ENCODE measurements at places on chromosomes 13 and 19.

DNA sequence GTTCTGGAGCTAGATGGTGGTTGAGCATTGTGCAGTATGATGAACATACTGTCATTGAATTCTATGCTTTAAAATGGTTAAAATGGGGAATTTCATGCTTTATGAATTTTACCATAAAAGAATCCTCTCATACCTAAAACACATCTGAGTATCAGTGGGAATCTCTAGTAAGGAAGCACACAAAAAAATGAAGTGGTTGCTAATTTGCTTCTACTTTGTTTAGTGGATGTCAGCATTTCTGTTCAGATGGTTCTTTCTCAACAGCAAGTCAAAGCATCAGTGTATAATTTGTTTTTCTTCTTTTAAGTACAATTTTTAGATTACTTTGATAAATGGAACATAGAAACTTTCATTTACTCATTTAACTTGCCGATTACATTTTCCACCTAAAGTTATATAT is 52.1 kb upstream of the AKAP11 start:
- no peak for DNase-seq

DNA sequence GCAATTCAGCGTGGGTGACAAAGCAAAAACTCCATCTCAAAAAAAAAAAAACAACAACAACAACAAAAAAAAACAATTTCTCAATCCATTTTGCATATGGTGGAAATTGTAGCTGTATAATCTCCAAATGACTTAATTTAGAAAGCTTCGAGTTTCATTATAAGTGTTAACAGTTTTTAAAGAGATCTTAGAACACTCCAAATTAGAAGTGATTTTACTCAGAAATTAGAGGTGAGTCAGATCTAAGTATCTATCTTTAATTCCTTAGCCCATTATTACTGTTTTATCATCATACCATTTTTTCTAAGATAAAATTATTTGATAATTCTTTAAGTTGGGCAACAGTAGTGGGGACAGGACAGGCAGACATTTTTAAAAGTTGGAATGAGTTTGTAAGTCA is 60.5 kb downstream of the ZMYM2 start:
- no peak for DNase-seq

- no peak for DNase-seq
Measured at GRCh38 chr19:27765912-27766725, 1446.8 kb downstream of the UQCRFS1 start.

DNA sequence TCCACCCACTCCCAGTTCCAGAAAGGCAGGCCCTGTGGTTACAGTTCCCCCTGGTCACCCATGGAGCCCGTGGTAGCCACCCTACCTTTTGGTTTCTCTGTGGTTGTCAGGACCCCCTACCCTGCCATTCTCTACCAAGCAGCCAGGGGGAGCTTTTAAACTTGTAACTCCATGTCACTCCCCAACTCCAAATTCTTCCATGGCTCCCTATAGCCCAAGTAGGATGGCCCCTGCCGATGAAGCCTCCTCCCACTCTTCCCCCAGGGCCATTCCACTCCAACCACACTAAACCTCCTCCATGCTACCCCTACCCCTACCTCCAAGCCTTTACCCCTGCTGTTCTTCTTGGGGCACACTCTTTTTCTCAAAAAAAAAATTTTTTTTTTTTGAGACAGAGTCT is 2.2 kb downstream of the S1PR2 start:
- DNase-seq = no peak

DNA sequence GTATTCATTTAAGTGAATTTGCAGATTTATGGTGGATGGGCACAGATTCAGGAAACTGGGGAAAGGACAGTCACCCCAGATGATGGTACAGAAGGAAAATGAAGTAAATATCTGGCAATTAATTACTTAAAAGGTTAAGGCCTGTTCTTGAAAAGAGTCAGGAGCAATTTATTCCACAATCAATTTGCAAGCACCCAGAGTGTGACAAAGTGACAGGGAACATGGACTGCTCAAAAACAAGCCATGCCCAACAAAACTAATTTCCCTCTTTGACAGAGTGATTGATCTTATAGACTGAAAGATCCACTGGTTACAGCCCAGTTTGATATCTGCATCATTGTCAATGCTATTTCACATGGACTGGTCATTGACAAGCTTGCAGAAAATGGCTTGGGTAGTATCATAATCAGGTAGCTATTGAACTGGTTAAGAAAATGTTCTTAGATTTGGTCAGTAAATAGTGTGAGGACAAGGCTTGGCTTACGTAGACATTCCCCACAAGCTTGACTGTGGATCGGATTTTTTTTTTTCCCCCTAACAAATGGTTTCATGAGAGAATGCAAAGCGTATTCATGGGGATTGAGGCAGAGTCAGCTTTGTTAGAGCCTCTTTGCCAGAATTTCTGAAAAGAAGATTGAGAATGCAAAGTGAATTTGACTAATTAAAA is 584.6 kb downstream of the GPC6 start:
- DNase-seq = no peak

- no peak for DNase-seq
Measured at GRCh38 chr19:43779147-43779819, 1.5 kb downstream of the KCNN4 start.

DNA sequence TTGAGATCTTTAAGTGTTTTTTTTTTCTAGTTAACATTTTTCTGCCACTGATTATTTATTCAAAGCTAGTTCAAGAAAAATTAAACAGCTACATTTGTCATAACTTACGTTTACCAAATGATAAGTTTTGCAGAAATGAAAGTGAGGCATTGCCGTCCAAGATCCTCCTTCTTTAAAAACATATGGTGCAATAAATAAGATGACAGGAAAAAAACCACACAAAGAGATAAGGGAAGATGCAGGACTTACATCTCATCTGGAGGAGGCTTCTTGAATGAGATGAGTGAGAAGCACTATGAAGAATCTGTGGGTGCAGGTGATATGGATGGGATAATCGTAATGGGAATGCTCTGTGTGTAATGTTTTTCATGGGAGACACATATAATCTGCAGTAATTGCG is 12.4 kb downstream of the TNFSF13B start:
- DNase-seq = no peak

DNA sequence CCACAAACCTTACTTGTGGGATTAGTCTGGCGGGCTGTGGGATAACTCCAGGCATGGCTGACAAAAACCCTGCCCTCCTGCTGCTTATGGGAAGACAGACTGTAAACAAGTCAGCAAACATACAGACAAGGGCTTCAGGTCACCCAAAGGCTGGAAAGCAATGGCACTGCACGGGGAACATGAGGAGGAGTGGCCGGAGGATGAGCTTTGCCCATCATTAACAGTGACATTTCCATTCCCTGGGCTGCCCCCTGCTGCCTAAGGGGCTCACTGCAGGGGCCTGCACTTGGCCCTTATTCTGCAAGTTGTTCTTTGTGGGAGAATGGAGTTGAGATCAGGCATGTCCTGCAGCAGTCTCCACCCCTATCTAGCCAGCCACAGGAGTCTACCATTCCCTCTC is 91.3 kb downstream of the UQCRFS1 start:
- no peak for DNase-seq

GRCh38 chr13:93180356-93180969 is 46.1 kb upstream of the GPC6 start:
- DNase-seq = no peak

DNA sequence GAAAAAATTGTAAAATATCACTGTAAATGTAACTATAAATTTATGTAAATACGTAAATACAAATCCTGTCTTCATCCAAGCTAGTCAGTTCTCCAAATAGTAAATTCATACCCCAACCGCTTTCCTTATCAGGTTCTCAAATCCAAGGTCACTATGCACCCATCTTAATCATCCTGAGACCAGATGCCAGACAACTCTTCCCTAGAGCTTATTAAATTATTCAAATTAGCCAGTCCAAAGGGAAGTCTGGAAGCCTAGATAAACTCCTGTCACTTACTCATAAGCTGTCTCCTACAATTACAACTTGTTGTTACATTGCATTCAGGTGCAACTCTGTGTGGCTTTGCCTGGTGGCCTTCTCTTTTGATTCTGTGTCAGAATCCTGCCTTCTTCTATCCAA is 836.1 kb upstream of the PCDH20 start:
- DNase-seq = no peak

DNA sequence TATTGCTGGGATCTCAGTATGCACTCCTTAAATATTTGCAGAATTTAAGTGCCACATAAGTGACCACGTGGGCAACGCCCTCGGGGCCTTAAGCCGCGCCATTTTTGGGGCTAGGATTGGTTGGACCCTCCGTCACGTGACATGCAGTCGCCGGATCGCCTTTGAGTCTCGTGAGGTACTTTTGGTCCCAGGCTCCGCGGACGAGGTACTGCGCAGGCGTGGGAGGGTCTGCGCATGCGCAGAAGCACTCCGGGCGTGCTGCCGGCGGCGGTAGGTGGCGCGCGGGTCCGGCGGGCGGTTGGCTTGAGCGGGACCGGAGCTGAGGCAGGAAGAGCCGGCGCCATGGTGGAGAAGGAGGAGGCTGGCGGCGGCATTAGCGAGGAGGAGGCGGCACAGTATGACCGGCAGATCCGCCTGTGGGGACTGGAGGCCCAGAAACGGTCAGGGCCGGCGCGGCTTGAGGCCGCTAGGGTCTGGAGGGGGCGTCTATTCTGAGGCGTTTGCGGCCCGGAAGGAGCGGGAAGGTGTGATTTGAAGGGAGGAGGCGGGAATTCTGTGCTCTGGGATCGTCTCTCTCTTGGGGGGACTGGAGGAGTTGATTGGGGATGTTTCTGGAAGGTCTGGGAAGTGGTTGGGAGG is at the start of gene SAE1:
Gene SAE1 (plus strand): TSS at position 247 of the 639 bp plus-strand sequence. CDS start 96 bp downstream, at position 343.
- DNase-seq = peak; percentile 82

DNA sequence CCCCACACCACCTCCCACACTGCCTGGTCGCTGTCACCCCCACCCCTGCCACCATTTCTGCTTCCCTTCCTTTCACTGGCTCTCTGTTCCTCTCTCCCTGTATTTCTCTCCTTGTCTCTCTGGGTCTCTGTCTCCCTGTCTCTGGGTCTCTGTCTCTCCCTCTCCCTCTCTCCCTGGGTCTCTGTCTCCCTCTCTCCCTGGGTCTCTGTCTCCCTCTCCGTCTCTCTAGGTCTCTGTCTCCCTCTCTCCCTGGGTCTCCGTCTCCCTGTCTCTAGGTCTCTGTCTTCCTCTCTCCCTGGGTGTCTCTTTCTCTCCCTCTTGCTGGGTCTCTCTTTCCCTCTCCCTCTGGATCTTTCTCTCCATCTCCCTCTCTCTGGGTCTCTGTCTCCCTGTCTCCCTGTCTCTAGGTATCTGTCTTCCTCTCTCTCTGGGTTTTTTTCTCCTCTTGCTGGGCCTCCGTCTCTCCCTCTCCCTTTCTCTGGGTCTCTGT is 21.6 kb downstream of the KLHL26 start:
- no peak for DNase-seq

GRCh38 chr13:47076500-47076899 is 179.6 kb upstream of the HTR2A start:
- DNase-seq = no peak

GRCh38 chr13:73421310-73421912 is 362.6 kb downstream of the KLF5 start:
- no peak for DNase-seq

DNA sequence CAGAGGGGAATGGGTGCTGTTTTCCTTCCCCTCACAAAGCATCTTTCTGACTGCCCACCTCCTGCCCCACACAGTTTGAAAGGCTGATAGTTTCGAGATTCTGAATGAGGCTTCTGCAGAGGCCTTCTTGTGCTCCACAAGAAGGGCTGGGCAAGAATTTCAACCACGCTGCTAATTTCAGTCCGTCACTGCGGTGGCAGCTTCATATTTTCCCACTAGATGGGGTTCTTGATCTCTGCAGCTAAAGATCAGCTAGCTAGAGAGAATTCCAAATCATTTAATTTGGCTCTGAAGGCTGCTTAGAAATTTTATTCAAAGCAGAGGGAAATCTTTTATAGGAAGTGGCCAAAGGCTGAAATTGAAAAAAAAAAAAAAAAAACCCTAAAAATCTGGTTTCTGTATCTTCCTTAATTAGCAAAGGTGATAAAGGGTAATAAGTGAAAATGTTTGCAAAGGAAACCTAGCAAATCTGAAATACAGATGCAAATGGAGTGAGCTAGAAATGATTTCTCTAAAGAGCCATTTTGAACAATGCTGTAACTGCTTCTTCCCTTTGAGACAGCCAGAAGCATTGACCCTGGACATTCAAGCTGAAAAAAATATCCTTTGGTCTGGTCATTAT is 38.0 kb upstream of the C13orf42 start:
- DNase-seq = no peak

DNA sequence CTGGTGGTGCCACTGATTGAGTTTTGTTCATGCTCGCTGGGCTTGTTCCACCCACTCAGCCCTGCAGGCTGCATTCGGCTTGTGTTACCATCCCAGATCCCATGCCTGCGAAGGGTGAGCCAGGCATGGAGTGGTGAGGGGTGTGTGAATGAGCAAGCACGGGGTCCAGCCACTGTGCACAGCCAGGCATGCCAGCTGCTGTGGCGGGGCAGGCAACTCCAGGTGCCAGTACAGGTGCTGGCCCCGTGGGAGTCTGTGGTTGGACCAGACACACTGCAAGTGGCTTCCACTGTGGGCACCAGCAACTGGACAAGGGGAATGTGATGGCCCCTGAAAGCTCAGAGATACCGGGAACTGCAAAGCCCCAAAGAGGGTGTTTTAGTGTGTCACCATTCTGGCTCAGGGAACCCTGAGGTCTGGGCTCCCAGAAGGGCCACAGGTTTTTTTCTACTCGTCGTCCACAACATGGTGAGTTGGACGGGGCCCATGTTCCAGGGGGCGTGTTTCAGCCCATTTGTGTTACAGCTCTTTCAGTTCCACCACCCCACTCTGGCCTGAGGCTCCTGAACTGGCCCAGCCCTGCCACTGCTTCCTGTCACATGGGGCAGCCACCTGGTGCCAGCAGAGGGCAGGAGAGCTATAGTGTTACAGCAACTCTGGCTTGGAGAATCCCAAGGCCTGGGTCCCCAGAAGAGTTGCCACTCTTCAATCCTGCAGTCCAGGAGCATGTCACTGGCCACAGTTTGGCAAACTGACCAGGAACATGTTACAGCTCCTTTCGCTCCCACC is 217.0 kb upstream of the OBI1 start:
- DNase-seq = no peak

DNA sequence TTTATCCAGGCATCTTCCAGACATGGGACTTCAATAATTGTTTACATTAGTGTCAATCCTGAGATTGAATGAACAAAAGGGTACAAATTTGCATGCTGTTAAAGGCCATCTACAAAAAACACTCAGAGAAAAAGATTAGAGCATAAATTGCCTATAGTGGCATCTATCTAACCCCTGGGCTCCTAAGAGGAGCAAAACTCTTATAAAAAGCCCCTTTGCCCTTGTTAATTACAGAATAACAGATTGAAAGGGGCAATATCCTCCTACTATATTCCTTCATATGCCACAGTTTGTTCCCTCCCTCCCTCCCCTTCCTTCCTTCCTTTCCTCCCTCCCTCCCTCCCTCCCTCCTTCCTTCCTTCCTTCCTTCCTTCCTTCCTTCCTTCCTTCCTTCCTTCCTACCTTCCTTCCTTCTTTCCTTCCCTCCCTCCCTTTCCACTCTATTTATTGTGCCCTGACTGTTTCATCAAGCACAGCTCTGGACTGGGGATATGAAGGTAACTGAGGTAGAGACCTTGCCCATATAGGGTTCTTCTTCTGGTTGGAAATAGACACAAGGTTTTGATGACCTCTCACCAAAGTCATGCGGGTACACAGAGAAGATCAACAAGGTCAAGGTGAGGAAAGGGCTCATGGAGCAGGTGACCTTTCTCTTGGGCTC is 49.5 kb downstream of the PCDH8 start:
- no peak for DNase-seq

- no peak for DNase-seq
Measured at GRCh38 chr19:51704626-51705025, 11.5 kb downstream of the SPACA6 start.

- DNase-seq = no peak
Measured at GRCh38 chr13:66359910-66360552, 870.1 kb downstream of the PCDH9 start.
